ENCODE measurements at places on chromosomes 11 and 22.

GRCh38 chr11:36295926-36296325 is at the start of gene PRR5L:
TSS of gene PRR5L (plus strand) at chr11:36296288. CDS start at chr11:36401122, 104,834 bp downstream.
- DNase-seq = no peak

DNA sequence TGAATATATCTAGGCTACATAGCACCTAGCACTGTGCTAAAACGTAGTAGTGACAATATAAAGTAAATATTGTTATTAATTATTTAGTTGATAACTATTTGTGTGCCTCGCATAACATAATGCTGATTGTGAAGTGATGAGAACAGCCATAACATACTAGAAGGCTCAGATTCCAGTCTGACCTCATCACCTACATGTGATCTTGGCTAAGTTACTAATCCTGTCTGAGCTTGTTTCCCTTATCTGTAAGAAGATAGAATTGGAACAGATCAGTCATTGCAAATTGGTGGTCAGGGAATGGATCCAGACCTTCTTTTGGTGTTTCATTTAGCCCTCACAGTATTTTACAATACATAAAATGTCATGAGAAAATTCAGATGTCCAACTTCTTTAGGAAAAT is 103.4 kb upstream of the SEZ6L start:
- DNase-seq = no peak

GRCh38 chr11:47425611-47426010 is 628 bp downstream of the PSMC3 start:
- DNase-seq = no peak

GRCh38 chr22:48842583-48842945 is 985.1 kb downstream of the BRD1 start:
- DNase-seq = no peak

DNA sequence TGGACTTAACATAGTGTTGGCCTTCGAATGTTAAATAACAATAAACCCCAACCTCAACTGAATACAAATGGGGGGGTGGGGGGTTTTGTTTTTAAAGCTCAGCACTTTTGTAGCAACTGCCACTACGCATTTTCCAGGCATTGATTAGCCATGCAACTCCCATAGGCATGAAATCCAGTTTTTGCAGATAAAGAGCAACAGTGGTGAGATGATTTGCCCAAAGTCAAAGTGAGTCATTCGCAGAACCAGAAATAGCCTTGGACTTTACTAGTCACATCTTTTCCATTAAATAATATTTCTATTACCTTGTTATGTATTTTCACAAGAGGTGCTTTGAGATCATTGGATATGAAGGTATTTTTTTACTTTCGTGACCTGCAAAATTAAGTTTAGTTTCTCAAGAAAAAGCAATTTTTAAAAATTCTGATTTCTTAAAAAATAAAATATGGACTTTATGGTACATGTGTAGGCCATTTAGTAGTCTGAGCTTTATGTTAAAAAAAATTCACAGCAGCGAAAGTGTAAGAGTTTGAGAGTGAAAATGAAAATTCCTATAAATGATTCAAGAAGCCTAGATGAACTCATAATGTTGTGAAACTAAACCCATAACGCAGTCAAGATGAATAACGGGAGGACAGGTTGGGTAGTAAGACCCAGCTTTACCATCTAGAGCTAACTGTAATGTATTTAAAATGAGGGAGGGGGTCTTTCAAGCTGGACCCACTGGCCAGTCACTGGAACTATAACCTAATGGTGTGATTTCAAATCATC is 1.9 kb upstream of the PHF21A start:
- DNase-seq = no peak

- DNase-seq = no peak
Observed at GRCh38 chr22:38017272-38017920, 33.0 kb upstream of the SOX10 start.

- DNase-seq = no peak
Observed at GRCh38 chr11:113072237-113072858, 111.1 kb downstream of the NCAM1 start.
